ENCODE measurements at places on chromosomes 2 and 18.

DNA sequence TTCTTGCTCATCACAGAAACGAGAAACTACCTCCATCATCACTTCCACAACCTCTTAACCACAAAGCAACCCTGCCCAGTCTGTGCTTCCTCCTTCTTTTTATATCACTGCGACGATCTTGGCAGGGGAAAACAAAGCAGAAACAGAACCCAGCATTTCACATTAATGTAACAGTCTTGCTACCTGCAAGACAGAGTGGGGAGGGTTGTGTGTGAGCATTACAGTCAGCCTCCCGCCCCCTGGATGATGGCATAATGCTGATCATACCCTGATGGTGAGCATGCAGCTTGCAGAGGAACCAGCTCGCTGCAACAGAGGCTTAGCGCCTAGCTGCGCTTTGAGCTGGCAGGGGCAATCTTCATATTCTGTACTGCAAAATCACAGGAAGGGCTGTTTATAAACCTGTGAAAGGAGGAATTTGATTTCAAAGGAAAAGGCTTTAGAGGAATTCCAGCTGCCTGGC lies 376.1 kb downstream of the IRS1 start:
- DNase-seq: no peak

GRCh38 chr2:43050866-43051265 lies 175.5 kb downstream of the ZFP36L2 start:
- DNase-seq: no peak

DNA sequence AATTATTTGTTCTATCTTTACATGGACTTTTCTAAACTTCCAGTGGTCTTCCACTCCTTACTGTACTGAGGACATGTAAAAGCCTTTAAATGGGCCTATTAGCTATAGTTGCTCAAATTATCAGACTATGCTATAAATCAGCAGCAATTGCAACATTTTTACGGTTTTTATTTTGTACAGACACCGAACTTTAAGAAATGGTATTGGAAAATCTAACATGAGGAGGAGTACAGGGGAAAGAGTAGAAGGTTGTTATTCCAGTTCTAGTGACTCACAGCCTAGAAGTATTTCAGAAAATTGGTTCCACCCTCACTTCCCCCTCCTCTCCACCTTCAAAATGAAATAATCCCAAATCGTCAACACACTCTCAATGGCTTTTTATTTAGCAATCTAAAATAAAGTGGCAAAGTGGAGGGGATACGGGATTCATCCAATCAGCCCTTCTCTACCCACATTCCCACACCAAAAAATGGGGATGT lies 1.1 kb downstream of the NCKAP1 start:
- no peak for DNase-seq

- DNase-seq: no peak
These were observed 5.3 kb downstream of the NRP2 start for GRCh38 chr2:205687641-205687956.

GRCh38 chr2:72144274-72144631 lies 3.4 kb downstream of the CYP26B1 start:
- no peak for DNase-seq

GRCh38 chr2:231672617-231673347 lies 35.5 kb upstream of the PTMA start:
- DNase-seq: peak; percentile 85

Data from upper lobe of left lung (tissue), 6 donors.